ENCODE measurements at places on chromosomes 4 and X.

DNA sequence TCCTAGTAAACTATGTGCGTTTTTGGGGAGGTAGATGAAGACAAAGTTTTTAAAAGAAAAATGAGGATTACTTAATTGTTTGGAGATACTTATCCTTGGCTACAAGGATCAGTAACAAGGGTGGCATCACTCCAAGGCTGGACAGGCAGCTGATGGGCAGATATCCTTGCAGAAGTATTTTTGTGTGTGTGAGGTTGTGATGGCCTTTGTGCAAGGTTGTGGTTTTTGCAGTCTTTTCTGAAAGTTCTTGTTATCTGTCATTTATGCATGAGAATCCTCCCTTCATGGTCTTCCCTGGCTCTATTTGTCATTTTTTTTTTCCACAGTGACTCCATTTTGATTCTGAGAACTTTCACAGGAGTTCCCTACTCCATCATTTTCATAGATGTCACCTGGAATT, 96.0 kb upstream of the C1GALT1C1 start:
- no peak for DNase-seq

GRCh38 chr4:112403101-112403945, 106.2 kb downstream of the ALPK1 start:
- no peak for DNase-seq

- no peak for DNase-seq
Measured at GRCh38 chr4:188971125-188971524, 831.9 kb downstream of the TRIML1 start.

GRCh38 chr4:38366456-38366855, 297.5 kb upstream of the KLF3 start:
- no peak for DNase-seq

DNA sequence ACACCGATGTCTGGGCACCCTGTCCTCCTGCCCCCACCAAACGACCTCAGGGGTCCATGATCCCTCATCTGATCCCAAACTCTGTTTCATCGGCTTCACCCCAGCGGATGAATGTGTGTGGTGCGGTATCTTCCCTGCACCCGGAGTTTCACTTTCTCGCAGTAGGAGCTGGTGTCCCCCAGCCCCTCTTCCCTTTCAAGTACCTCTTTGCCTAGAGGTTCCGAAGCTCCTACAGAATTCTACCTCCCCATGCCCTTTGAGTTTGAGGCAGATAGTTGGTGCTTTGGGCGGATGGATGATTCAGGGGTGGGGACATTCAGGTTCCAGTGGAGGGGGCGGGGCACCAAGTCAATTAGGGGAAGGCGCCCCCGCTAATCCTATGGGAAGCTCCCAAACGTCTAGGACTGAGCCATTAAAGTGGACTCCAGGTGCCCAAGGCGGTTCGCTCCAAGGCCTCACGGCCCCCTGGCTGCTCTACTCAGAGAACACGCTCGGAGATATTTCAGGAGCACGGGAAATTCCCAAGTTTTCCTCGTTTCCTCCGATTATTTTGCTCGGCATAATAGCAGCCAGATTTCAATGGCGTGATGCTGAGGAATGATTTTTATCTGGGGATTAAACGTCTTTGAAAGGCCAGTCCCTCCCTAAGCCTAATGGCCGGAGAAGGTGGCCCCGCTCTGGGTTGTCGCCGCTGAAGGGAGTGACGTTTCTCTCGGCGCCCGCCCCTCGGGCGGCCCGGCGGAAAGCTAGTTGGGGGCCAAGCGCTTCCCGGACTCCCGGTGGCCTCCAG, 1.3 kb downstream of the MSX1 start:
- no peak for DNase-seq

DNA sequence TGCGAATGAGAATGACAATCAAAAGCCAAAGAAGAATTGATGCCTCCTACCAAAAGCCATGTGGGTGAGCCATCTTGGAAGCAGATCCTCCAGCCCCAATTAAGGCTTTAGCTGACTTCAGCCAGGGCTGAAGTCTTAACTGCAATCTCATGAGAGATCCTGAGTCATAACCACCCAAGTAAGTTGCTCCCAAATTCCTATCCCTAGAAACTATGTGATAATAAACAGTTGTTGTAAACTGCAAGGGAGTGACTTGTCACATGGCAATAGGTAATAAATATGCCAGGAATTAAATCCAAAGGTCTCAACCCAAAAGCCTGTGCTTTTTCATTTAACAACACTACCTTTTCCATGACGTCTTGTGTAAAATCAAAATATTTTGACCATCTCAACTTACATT, 154.2 kb upstream of the TBL1X start:
- no peak for DNase-seq

GRCh38 chr4:136227315-136227714, 1305.0 kb downstream of the PCDH18 start:
- DNase-seq = no peak

DNA sequence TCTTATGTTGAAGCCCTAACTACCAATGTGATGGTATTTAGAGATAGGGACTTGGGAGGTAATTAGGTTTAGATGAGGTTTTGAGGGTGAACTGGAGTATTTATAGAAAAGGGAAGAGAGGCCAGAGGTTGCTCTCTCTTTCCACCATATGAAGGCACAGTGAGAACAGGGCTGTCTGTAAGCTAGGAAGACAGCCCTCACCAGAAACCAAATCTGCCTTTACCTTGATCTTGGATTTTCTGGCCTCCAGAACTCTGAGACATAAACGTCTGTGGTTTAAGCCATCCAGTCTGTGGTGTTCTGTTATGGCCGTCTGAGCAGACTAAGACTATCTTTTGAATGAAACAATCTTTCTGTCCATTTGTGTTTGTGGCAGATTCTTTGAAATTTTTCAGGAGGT, 223.7 kb downstream of the PDHA2 start:
- no peak for DNase-seq

GRCh38 chrX:152988536-152989291, 5.2 kb downstream of the PNMA5 start:
- no peak for DNase-seq

- no peak for DNase-seq
Measured at GRCh38 chrX:132022198-132022966, 720 bp upstream of the STK26 start.

All from breast epithelium (tissue), 4 donors.